Right renal pelvis (tissue), 4 donors: ENCODE measurements at places on chromosomes 5 and 9. TPM values are rescaled to one million over a fixed set of nuclear protein-coding genes. Genes with fewer than 3 reads are reported as not detected.

GRCh38 chr9:73133921-73134407 lies 17.7 kb upstream of the ANXA1 start:
- no peak for DNase-seq

DNA sequence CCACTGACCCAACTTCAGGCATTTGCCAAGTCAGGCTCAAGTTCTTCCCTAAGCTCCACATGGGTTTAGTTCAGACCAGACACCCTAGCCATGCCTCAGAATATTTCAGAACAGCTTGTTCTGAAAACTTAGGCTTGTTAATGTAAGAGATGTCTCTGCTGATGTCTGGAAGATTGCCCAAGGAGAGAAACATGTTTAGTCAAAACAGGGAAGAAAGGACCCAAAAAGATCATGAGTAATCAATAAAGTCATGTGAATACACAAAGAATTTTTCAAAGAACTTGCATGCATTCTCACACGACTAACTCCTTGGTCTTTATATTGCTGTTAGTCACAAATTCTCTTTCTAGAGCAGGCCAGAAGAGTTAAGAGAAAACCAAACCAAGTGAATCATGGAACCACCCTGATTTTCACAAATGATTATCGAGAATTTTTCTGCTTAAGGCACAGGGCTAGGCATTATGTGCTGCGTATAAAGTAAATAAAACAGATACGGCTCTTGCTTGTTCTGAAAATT lies 158.1 kb upstream of the HMHB1 start:
- DNase-seq: no peak

The ZDHHC11B gene
- 4.7 TPM for polyA plus RNA-seq

DNA sequence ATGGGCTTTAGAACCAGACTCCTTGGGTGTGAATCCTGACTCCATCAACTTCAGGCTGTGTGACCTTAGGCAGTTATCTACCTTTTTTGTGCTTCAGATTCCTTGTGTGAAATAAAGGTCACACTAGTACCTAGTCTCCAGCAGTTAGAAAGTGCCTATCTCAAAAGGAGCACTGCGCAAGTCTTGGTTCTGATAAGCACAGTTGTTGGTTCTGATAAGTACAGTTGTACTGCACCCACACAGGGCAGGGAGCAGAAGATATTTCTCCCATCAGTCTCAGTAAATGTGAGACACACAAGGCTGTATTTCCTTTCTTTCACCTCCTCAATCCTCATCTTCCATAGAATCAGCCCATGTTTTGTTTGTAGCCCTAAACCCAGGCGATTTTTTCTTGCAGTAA lies 116.6 kb upstream of the DPYSL3 start:
- no peak for DNase-seq

DNA sequence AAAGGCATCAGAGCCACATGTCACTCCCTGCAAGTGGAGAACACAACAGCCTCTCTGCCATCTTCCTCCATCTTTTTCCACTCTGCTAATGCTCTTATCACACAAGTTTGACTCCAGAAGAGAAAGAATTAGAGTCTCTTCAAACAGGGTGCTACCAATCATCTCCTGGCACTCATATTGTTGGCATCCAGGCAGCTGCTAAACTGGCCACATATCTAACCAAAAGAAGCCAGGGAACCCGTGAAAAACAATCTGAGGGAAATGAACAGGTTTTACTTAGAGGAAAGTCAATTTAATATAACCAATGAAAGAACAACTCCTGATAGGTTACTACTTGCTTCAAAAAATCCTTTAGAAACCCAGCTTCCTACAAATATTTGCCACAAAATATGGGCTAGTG lies 117.2 kb downstream of the SLC25A46 start:
- no peak for DNase-seq

DNA sequence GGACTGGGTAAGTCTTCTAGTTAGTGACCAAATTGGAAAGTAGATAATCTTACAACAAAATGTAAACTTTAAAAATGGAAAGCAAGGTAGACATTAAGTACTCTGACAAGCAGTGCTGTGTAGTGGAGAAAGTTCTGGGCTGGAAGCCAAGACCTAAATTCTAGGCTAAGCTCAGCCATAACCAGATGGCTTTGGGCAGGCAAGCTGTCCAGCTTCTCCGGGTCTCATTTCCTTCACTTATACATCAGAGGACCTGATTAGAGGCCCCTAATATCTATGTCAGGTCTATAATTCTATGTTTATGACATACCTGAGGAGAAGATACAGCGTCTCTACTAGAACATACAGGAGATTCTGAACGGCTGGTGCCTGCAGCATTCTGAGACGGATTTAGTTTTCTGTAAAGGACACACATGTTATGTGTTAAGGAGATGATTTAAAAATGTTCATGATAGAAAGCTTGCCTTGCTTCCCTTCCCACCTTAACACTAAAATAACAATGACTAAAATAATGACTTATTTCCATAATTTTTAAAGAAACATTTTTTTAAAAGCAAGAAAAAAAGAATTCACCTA lies 61.2 kb downstream of the ELL2 start:
- no peak for DNase-seq

The IFNA10 gene
- not detected for polyA plus RNA-seq

The PCDHGB4 gene
- polyA plus RNA-seq: 5.7 TPM

DNA sequence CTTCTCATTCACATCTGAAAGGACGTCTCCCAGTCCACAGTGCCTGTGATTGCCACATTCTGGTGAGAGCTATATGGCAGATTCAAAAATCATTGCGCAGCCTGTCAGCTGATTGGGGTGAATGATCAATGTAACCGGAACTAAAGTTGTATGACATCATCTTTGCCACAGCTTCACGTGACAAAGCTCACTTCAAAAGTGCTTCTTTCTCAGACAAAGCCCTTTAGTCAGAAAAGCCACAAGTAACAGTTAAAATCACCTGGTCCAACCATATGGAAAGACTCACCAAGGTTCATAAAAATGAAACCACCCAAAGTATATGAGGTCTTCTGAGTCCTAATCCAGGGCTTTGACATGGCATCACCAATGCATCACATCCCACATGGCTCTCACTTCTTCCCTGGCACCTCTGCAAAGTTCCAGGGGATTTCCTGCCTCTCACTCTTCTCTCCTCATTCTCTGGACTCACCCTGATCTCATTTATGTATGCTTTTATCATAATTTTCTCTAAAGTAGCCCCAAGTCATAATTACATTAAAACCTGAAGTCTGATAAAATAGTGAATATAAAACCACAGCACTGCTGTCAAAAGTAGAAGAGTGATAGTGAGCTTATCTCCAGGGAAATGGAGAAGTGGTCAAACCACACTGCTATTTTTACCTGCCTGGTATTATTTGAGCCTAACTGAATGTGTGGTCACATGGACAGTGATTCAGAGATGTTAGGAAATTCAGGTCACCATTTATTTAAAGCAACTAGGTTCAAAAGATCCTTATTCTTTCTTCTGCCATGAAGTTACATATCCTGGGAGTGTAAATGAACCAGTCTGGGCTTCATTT lies 193.1 kb upstream of the PTGER4 start:
- DNase-seq: no peak

DNA sequence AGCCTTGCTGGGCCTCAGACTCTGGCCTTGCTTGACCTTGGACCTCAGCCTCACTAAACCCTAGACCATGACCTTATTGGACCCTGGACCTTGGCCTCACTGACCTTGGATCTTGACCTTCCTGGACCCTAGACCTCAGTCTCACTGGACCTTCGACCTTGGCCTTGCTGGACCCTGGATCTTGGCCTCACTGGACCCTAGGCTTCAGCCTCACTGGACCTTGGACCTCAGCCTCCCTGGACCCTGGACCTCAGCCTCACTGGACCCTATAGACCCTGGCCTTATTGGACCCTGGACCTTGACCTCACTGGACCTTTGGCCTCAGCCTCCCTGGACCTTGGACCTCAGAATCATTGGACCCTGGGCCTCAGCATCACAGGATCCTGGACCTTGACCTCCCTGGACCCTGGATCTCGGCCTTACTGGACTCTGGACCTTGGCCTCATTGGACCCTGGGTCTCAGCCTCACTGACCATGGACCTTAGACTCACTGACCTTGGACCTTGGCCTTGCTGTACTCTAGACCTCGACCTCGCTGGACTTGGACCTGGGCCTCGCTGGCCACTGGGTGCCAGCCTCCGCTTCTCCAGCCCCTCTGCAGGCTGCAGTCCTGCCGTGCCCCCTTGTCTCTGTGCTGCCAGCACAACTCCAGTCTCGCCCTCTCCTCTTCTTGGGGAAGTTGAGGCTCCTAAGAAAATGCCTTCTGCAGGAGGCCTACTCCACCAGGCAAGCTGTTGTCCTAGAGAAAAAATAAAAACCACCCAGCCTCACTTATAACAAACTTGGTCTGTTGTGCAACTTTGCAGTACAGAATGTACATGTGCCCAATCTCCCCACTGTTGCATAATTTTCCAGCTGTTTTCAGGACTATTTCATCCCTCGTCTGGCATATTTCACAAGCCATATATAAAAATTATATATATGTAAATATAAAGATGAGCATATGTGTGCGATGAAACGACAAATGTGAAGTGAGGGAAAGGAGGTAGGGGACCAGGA lies 11.0 kb upstream of the ADAMTS2 start:
- no peak for DNase-seq
